Natural killer cell treated with Interleukin-12 subunit alpha and Interleukin-12 subunit beta and Interleukin-15 and Interleukin-18, amount 100 ng/mL, for 72 hours (primary cell): ENCODE measurements at places on chromosomes 2 and 18. TPM values are rescaled to one million over a fixed set of nuclear protein-coding genes. Genes with fewer than 3 reads are reported as not detected.

- H3K27me3 ChIP-seq: no peaks in the 10 kb centered on the region
- H3K4me1 ChIP-seq: peaks cover 6% of the 10 kb centered on the region
- no peaks in the 10 kb centered on the region for H3K36me3 ChIP-seq
Observed at GRCh38 chr2:88666576-88666975, 24.9 kb upstream of the RPIA start.

Gene E2F6
- total RNA-seq: 11.6 TPM

Gene ZBTB7C
- not detected for total RNA-seq

DNA sequence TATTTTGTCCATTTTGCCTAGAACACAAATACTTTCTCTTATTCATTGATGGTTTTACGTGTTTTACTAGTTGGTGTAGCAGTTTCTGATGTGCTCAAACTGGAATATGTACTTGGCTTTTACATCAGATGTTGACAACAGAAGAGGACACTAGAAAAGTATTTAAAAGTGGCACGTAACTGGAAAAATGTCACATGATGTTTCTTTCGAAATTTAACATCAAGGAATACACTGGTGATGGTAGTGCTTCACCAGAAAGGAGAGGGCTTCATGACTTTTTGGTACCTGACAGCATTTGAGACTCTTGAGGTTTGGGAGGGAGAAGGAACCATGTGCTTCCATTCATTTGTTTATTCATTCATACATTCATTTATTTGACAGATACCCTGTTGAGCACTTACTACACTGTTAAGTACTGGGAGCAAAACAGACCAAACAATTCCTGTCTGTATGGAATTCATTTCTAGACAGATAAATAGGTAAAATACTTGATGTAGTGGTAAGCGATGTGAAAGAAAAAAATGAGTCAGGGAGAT lies 1.5 kb downstream of the GIGYF2 start:
- no peak for DNase-seq
- H3K4me3 ChIP-seq: peak overlapping the region; percentile 97
- peaks cover 19% of the 10 kb centered on the region for H3K36me3 ChIP-seq
- H3K27ac ChIP-seq: peak overlapping the region; percentile 95

DNA sequence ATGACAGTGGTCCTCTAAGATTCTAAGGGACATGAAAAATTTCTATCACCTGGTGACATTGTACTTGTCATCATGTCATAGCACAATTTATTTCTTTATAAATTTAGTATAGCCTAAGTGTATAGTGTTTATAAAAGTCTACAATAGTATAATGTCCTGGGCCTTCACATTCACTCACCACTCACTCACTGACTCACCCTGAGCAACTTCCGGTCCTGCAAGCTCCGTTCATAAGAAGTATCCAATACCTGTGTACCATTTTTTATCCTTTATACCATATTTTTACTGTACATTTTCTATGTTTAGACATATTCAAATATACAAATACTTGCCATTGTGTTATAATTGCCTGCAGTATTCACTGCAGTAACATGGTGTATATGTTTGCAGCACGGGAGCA lies 72.8 kb upstream of the DSEL start:
- DNase-seq: no peak
- no peaks in the 10 kb centered on the region for H3K27me3 ChIP-seq
- H3K4me3 ChIP-seq: no peak overlapping the region
- no peaks in the 10 kb centered on the region for H3K4me1 ChIP-seq

GRCh38 chr18:6785001-6785400 lies 55.5 kb downstream of the ARHGAP28 start:
- no peaks in the 10 kb centered on the region for H3K36me3 ChIP-seq
- no peak overlapping the region for H3K4me3 ChIP-seq
- H3K4me1 ChIP-seq: no peaks in the 10 kb centered on the region

GRCh38 chr2:70712916-70713315 lies 55.1 kb downstream of the ADD2 start:
- H3K36me3 ChIP-seq: no peaks in the 10 kb centered on the region
- no peak overlapping the region for H3K4me3 ChIP-seq
- peaks cover 20% of the 10 kb centered on the region for H3K27me3 ChIP-seq
- DNase-seq: no peak

DNA sequence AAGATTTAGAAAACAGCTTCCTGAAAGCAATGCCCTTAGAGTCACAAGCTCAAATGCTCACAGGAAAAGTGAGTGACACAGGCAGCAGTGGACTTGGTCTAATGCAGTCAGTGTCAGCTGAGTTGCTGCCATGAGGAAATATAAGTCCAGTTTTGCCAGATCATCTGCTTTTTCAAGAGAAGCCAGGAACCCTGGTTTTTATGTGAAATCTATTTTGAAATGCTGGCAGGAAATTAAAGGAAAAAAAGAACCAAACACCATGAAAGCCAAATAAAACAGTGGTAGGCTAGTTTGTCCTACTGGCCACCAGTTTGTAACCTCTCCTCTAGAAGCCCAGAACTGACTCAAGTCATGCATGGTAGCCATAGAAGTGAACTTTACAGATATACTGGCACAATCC lies 109.2 kb downstream of the THADA start:
- DNase-seq: no peak
- no peaks in the 10 kb centered on the region for H3K36me3 ChIP-seq
- H3K27me3 ChIP-seq: no peaks in the 10 kb centered on the region
- no peak overlapping the region for H3K4me3 ChIP-seq

DNA sequence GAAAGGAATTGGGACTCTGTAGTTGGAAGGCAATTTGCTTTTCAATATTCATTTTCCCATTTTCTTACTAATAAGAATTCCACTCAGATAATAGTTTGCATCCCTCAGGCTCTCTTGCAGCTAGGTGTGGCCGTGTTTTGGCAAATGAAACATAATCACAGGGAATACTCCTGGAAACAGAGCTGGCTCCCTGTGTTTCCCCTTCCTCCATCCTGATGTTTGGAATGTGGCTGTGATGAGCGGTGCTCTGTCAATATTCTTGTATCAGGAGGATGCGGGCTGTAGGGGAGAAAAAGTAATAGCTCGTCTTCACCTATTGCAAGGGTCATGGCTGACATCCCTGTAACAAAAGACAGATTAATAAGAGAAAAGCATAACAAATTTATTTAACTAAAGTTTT lies 271.0 kb downstream of the MYCN start:
- no peak for DNase-seq
- H3K4me3 ChIP-seq: no peak overlapping the region
- no peaks in the 10 kb centered on the region for H3K4me1 ChIP-seq
- no peaks in the 10 kb centered on the region for H3K36me3 ChIP-seq
- peaks cover 3% of the 10 kb centered on the region for H3K27me3 ChIP-seq

DNA sequence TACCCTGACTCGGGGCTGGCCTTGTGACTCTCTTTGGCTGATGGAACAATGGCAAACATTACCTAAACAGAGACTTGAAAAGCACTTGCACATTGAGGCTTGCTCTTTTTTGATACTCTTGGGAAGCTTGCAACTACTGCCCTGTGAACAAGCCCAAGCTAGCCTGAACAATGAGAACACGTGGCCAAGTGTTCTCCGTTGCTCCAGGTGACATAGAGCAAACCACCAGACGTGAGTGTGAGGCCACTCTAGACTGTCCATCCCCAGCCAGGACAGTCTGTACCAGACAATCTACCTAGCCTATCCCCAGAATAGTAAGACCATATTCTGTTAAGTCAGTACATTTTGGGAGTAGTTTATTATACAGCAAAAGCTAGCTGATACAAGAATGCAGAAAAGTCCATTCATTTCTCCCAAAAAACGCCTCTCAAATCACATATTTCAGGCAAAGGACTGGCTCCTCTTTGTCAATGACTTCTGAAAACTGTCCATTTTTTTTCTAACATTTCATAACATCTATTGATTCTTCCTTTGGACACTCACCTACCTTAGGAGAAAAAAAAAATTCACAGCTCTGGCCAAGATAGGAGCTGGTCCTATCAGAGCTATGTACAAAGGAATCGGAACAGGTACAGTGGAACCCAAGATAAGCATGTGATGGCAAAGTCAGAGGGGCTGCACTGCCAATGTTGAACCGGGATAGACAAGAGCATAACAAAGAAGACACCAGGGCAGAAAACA lies 142.1 kb upstream of the PKDCC start:
- no peak overlapping the region for H3K27ac ChIP-seq
- no peak overlapping the region for H3K4me3 ChIP-seq
- peaks cover 6% of the 10 kb centered on the region for H3K36me3 ChIP-seq
